ENCODE measurements at places on chromosomes 3 and 15.

- H3K27me3 ChIP-seq = peaks cover 3% of the 10 kb centered on the region
- H3K27ac ChIP-seq = peak overlapping the region; percentile 1
- DNase-seq = no peak
- H3K4me1 ChIP-seq = peaks cover 80% of the 10 kb centered on the region
Measured at GRCh38 chr3:125116311-125117080, 60.7 kb upstream of the HEG1 start.

DNA sequence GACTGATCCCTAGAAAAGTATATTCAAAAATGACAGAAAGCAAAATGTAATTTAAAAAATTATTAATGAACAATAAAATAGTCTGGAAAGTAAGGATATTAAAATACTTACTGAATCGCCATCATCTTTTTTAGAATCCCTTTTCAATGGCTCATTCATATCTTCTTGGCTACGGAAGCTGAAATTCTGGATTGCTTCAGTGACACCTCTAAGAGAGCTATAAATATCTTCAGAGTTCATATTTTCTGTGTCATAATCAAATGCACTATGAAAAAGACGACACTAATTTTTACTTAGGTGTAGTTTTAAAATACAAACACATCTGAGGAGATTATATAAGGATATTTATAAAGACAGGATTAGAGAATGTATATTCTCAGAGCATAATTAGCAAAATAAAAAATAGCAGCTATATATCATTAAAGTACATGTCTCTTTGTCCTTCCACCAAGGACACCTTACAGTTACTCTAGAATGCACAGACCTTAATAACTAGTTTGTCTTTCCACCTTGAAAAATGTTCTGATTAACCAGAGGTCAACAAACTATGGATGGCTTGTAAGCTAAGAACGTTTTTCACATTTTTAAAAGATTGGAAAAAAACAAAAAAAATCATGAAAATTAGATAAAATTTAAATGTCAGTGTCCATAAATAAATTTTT lies 98.6 kb upstream of the UBP1 start:
- DNase-seq = no peak
- H3K4me3 ChIP-seq = no peak overlapping the region
- H3K27me3 ChIP-seq = peaks cover 2% of the 10 kb centered on the region
- H3K36me3 ChIP-seq = peaks cover 22% of the 10 kb centered on the region
- H3K27ac ChIP-seq = no peak overlapping the region

GRCh38 chr15:101425787-101426365 lies 63.6 kb downstream of the PCSK6 start:
- H3K4me3 ChIP-seq = no peak overlapping the region
- H3K4me1 ChIP-seq = no peaks in the 10 kb centered on the region
- H3K27ac ChIP-seq = no peak overlapping the region
- H3K27me3 ChIP-seq = peaks cover 11% of the 10 kb centered on the region

DNA sequence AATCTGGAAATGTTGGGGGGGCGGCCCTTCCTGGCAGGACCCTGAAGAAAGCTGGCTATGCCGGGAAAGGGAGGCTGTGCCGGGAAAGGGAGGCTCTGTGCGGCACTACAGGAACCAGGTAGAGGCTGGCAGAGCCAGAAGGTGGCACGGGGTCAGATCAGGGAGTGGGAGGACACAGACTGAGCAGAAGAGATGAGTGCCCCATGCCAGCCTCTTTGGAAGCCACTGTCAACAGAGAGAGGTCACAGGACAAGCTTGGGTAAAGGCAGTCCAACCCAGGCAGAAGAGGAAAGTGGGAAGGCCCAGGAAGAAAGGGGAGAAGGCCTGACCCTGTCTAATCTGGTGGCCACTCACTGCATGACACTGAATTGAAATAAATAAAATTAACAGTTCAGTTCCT lies 1.5 kb downstream of the C15orf62 start:
- H3K27ac ChIP-seq = no peak overlapping the region
- no peak for DNase-seq
- H3K27me3 ChIP-seq = peaks cover 2% of the 10 kb centered on the region
- H3K36me3 ChIP-seq = peaks cover 15% of the 10 kb centered on the region
- no peak overlapping the region for H3K4me3 ChIP-seq

DNA sequence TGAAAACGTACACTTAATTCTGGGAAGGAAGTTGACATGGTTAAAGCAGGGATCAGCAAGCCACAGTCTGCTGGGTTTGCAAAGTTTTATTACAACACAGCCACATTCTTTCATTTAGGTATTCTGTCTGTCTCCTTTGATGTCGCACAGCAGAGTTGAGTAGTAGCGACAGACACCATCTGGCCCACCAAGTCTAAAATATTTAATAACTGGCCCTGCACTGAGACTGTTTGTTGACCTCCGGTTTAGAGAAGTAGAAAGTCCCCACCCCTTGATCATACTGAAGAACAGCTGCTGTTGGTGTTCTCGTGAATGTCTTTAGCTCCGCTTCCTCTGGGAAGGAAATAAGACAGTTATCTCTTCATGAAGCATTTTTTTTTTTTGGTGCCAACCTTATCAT lies 66.2 kb downstream of the MCTP2 start:
- peaks cover 2% of the 10 kb centered on the region for H3K27me3 ChIP-seq
- H3K4me1 ChIP-seq = peaks cover 98% of the 10 kb centered on the region
- peak overlapping the region; percentile 65 for H3K4me3 ChIP-seq
- peak overlapping the region; percentile 86 for H3K27ac ChIP-seq

DNA sequence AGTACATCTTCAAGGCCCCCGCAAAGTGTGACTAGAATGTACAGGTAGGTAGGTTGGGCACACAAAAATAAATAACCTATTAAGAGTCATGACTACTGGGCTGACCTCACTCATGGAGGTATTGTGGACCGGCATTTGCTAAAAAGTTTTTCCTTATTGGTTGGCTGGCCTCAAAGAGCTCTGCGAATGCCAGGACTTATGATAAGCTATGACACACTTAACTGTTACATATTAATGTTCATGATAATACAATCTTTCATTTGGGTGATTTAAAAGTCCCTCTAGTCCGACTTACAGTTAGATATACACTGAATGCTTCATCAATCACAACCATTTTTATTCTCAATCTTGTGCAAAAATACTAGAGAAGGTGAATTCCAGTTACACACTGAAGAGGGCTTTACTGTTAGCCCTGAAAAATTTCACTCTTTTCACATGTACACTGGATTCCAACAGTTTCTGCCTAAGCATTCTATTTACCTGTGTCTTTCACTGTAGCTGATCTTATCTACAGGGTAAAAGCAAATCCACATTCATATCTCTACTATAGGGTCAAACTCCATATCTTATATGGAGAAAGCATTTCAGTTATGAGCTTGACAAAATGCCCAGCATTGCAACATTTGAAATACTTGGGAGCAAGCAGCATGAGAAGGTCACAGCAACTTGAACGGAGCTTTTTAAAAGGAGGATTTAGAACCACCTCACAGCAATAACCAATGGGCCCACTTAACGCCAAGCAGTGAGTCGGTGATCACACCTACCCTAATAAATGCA lies 329.1 kb downstream of the FOXP1 start:
- H3K4me1 ChIP-seq = peaks cover under 1% of the 10 kb centered on the region
- no peak overlapping the region for H3K27ac ChIP-seq
- H3K36me3 ChIP-seq = no peaks in the 10 kb centered on the region
- H3K27me3 ChIP-seq = no peaks in the 10 kb centered on the region
- no peak for DNase-seq
- H3K4me3 ChIP-seq = no peak overlapping the region

Measured in immature natural killer cell (primary cell).